Glutamatergic neuron (in vitro differentiated cells): ENCODE measurements at places on chromosomes 1 and 21. TPM values are rescaled to one million over a fixed set of nuclear protein-coding genes. Genes with fewer than 3 reads are reported as not detected.

DNA sequence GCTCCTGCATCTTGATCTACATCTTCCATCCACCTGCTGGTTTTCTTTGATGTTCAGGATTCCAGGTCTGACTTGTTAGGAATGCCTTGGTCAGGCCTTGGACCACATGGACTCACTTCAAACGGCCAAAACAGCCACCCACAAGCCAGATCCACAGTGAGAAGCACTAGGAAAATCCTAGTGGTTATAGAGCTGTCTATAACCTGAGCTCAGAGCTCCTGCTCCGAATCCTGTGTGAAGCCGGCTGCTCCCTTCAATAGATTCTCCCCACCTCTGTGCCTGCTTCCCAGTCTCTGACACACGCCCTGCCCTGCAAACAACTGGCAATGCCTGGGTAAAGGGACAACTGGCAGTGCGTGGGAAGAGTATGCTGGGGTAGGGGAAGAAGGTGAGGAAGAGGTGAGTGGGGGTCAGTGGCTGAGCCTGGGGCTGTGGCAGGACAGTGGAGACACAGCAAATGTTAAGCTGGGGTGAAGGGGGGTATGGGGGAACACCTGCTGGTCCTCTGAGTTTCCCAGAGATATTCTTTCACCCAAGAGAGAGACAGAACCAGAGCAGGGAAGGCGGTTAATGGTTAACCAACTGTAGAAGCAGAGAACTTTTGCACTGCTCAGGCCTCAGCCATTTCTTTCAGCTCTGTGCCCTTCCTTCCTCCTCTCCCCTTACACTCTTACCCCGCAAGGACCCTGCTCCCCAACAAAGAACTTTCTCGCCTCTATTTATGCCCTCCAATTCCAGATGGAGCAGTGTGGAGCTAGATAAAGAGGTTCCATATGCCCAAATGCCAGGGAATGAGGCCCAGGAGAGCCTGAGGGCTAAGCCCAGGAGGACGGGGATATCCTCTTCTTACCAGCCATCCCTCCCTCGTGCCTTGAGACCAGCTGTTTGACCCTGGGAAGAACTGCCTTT lies 4.5 kb downstream of the PLXNA2 start:
- H3K36me3 ChIP-seq, result no peaks in the 10 kb centered on the region
- no peak for DNase-seq
- H3K4me3 ChIP-seq, result peak overlapping the region; percentile 44
- H3K4me1 ChIP-seq, result peaks cover 52% of the 10 kb centered on the region
- H3K27ac ChIP-seq, result peak overlapping the region; percentile 49
- peaks cover 9% of the 10 kb centered on the region for H3K27me3 ChIP-seq

RUNX3 gene
- 0.15 TPM for total RNA-seq

CCDC27 gene
- total RNA-seq, result not detected

KCNK1 gene
- not detected for total RNA-seq

GRCh38 chr21:40902299-40902698 lies 55.3 kb upstream of the DSCAM start:
- DNase-seq, result no peak
- peaks cover 6% of the 10 kb centered on the region for H3K36me3 ChIP-seq
- H3K27me3 ChIP-seq, result no peaks in the 10 kb centered on the region
- no peak overlapping the region for H3K27ac ChIP-seq

GRCh38 chr1:224684979-224685425 lies 68.9 kb downstream of the CNIH3 start:
- no peak overlapping the region for H3K27ac ChIP-seq
- no peak for DNase-seq
- peaks cover 3% of the 10 kb centered on the region for H3K27me3 ChIP-seq
- H3K36me3 ChIP-seq, result no peaks in the 10 kb centered on the region
- peaks cover 13% of the 10 kb centered on the region for H3K4me1 ChIP-seq

NR5A2 gene
- 2.0 TPM for total RNA-seq

GRCh38 chr1:6401673-6402072 lies 8.1 kb upstream of the ACOT7 start:
- H3K27ac ChIP-seq, result no peak overlapping the region
- H3K27me3 ChIP-seq, result peaks cover 6% of the 10 kb centered on the region
- no peak for DNase-seq
- no peak overlapping the region for H3K4me3 ChIP-seq
- H3K36me3 ChIP-seq, result no peaks in the 10 kb centered on the region
- H3K4me1 ChIP-seq, result peaks cover 7% of the 10 kb centered on the region

DNA sequence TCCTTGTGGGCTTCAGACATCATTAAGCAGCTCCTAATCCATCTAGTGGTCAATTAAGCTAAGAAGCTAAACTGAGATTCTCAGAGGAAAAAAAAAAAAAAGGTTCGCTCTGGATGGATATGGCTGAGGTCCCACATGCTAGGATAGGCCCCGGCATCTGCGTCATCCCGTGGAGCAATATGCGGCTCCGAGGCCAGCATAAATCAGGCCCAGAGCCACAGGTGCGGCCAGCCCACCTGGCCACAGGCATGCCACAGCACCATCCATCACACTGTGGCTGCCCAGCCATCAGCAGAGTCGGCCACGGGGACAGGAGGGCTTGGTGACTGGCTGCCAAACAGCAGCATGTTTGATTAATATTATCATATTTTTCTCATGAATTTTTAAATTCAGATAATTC lies 106.9 kb upstream of the TIAM1 start:
- no peak overlapping the region for H3K4me3 ChIP-seq
- peaks cover 2% of the 10 kb centered on the region for H3K4me1 ChIP-seq
- DNase-seq, result no peak
- peaks cover 5% of the 10 kb centered on the region for H3K36me3 ChIP-seq
